ENCODE measurements at places on chromosomes 7 and 10.

- DNase-seq = no peak
Measured at GRCh38 chr10:5968037-5968680, 9.2 kb downstream of the IL15RA start.

DNA sequence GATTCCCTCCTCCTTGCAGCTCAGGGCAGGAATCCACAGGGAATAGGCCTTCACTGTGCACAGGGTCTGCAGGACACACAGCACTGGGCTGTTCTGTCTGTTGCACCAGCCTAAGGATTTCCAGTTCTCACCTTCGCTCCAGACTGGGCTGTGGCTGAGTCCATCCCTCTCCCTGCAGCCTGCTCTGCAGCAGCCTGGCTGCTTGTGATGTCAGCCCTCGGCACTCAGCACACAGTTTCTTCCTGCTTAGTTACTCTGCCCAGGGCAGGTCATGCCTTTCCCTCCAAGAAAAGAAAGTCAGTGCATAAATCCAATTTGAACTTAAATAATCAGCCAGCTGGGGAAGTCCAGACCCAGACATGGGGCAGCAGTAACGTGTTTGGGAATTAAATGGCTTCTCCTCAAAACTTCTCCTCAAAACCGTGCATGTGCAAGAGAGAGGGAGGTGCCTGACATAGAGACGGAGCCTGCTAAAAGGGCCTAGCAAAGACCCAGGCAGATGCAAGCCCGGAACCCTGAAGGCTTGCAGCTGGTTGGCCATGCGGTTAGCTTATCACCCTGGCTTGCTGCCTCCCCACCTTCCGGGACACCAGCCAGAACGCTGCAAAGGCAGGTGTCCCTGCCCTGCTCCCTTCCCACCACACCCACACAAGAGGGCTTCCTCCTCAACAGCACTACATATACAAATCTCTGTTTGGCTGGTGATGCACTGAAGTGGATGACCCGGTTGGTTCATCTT, 10.9 kb upstream of the GDF2 start:
- peak; percentile 10 for DNase-seq

- DNase-seq = no peak
Measured at GRCh38 chr10:10989669-10990068, 28.0 kb upstream of the CELF2 start.

- no peak for DNase-seq
Measured at GRCh38 chr7:71131256-71132126, 453 bp upstream of the GALNT17 start.
